ENCODE measurements at places on chromosomes 2 and 18. TPM values are rescaled to one million over a fixed set of nuclear protein-coding genes. Genes with fewer than 3 reads are reported as not detected.

DNA sequence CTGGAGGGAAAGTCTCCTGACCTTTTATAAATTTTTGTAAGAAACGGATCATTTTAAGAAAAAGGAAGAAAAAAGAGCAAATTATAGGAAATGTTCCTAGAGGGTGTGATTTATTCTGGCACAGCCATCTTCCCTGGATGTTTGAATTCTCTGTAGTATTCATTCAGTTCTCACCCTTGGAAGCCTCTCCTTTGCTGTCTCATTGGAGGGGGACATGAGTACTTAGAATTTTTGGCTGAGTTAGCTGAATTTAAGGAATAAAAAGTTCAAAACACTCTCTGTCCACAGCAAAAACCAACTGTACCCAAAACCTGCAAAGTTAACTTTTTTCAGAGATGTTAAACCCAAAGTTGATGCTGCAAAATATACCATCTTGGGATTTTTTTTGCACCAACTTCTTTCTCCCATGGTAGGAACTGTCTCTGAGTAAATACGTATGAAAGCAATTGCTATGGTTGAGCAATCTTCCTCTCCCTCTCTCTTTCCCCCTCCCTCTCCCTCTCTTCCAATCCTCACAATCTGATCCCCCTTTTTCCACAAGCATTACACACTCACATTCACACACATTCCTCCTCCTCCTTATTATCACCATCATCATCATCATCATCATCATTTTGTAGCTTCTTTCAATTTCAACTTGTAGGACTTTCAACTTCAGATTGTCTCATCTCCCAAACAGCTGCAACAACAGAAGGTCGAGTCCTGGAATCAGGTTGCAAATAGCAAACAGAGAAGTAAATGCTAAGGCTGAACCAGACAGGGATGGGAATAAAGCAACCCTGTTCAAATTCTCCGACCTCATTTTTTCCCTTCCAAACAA lies 183.7 kb downstream of the GFPT1 start:
- DNase-seq: no peak

GRCh38 chr2:226728996-226729395 lies 70.6 kb downstream of the IRS1 start:
- no peak for DNase-seq

- no peak for DNase-seq
These were observed 6.3 kb upstream of the SFT2D3 start for GRCh38 chr2:127694986-127695385.

GRCh38 chr2:151544449-151544848 lies 134.7 kb downstream of the RIF1 start:
- DNase-seq: no peak

The KIF5C gene
- 6.2 TPM for total RNA-seq

The RUFY4 gene
- total RNA-seq: 2.8 TPM

Data from breast epithelium (tissue), 4 donors.